ENCODE measurements at places on chromosomes 5 and 9.

DNA sequence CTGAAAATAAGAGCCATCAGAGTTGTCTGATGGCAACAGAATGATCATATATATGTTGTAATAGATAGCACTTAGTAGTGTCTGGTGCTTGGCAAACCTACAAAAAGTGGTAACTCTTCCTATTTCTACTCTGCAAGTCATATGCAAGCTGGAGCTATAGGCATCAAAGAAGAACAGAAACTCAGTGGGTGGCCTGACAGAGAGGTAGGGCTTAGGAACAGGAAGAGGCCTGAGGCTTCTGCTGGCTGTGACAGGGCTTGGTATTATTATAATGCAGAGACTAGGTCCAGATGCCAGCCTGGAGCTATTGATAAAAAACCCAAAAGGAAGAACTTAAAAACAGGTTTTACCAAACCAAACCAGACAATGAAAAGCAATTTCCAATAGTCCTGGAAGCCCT is 4.4 kb upstream of the DIAPH1 start:
- no peak for DNase-seq

DNA sequence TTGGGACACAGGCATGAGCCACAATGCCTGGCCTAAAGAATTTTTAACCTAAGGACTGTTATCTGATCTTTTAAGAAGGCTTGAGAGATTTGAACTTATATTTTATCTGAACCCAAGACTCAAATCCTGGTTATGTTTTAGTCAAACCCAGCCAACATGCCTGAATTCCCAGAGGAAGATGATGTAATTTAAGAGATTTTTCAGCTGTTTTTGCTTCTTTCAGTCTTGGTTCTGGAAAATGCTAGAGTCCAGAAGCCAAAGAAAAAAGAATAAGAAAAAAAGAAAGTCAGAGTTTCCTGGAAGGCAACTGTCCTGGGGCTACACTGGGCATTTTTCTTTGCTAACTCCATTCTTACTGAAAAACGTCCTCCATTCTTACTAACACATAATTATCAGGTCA is 85.8 kb downstream of the SNX18 start:
- DNase-seq = no peak

GRCh38 chr9:91055845-91056244 is 254.2 kb downstream of the SYK start:
- no peak for DNase-seq

DNA sequence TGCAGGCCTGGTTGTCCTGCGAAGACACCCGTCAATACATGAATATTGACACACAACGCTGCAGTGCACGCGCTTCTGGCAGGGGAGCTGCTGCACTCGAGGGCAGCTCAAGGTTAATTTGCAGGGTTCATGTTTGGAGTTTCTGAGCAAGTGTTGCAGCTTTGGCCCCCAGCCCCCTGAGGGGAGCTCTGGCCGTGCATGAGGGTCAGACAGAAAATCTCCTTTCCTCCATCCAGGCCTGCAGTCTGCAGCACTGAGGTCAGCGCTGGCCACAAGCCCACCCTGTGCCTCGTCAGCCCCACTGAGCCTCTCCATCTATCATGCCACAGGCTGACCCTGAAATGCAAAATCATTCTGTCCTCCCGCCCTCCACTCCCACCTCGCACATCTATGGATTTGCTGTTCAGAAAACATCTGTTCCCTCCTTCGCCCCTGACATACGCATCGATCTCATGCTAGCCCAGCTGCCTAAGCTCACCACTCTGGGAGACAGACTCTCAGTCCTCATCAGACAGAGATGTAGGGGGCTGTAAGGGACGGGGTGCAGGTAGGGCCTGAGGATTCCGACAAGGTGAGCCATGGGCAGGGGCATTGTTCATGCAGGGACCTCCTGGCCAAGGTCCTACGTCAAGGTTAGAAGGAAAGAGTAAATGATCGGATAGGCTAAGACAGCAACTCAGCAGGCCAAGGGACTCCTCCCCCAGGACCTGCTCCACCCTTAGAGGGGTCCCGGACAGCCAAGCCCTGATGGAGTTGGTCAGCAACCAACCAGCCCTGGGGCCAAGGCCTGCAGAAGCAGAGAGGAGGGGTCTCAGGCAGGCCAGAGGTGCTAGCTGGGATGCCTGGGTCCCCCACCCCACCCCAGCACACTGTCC is 125.1 kb downstream of the KCNIP1 start:
- DNase-seq = no peak

- no peak for DNase-seq
Measured at GRCh38 chr5:7464182-7464581, 68.2 kb downstream of the ADCY2 start.

DNA sequence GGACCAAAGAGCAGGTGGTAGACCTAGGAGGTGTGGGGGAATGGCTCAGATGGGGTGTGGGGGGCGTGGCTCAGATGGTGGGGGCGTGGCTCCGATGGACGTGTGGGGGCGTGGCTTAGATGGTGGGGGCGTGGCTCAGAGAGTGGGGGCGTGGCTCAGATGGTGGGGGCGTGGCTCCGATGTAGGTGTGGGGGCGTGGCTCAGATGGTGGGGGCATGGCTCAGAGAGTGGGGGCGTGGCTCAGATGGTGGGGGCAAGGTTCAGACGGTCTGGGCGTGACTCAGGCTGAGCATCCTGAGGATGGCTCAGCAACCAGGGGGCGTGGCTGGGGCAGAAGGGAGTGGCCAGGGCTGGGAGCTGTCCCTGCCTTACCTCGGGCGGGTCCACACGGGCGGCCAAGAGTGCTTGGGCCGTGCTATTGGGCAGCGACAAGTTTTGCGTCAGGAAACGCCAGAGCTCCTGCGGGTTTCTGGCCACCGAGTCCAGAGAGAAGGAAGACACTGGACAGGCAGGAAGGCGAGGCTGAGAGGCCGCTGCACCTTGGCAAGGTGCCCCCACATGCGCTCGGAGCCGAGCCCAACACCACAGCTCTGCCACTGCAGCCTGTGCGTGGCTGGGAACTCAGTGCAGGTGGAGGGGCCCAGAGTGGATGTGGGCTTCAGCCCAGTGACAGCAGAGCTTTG is 5.9 kb downstream of the ABCA2 start:
- peak; percentile 92 for DNase-seq
